ENCODE measurements at places on chromosomes 7 and 10.

- no peak for DNase-seq
Measured at GRCh38 chr7:111324228-111324627, 233.3 kb downstream of the LRRN3 start.

GRCh38 chr7:140673063-140673773, 473 bp downstream of the ADCK2 start:
- no peak for DNase-seq

- DNase-seq, result no peak
Measured at GRCh38 chr10:1662438-1663025, 74.8 kb downstream of the ADARB2 start.

DNA sequence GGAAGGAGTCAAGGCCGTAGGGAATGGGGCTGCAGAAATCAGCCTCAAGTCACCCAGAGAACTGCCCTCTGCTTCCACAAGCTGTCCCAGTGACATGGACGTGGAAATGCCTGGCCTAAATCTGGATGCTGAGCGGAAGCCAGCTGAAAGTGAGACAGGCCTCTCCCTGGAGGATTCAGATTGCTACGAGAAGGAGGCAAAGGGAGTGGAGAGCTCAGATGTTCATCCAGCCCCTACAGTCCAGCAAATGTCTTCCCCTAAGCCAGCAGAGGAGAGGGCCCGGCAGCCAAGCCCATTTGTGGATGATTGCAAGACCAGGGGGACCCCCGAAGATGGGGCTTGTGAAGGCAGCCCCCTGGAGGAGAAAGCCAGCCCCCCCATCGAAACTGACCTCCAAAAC, 50.2 kb upstream of the PDCD4 start:
- no peak for DNase-seq

DNA sequence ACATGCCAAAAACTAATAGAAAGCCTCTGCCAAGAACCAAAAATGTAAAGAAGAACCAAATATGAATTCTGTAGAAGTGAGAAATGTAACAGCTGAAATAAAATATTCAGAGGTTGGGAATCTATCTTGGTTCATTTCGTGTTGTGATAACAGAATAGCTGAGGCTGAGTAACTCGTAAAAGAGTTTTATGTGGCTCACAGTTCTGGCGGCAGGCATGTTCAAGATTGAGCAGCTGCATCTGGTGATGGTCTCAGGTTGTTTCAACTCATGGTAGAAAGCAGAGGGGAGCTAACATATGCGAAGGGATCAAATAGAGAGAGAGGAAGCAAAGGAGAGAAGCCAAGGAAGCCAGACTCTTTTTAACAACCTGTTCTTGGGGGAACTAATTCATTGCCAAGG, 717.2 kb downstream of the TNS3 start:
- DNase-seq, result no peak

- DNase-seq, result no peak
Measured at GRCh38 chr7:130393841-130394411, 13.6 kb downstream of the CPA1 start.

- no peak for DNase-seq
Measured at GRCh38 chr10:25455980-25456567, 281.3 kb downstream of the GPR158 start.
